Stimulated activated naive CD4-positive, alpha-beta T cell (primary cell): ENCODE measurements at places on chromosomes 5 and 9.

DNA sequence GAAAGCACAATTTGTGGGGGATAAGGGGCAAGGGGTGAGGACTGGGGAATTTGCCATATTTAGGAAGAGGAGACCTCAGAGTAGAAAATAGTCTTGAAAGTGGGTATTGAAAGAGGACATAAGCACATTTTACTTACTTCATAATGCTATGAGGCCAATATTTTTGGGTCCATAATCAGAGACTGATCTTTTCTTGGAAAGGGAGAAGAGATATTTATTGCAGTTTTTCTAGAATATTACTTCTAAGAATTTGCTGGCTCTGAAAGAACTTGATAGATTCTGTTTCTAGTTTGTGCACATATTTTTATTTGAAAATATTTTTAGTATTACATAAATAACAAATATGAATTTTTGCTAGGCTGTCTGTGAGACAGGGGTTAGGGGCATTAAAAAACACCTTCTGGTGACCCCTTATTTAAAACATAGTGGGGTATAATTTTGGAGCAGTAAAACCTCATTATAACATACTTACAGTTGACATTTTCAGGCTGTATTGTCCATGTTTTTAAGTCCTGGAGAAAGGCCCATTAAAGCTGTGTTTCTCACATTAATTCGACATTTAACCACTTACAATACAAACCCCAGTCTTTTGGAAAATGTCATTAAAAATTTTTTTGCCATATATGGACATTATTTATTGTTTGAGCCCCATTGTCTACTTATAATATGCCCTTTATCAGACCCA is 118.9 kb upstream of the NFIB start:
- no peak for DNase-seq

- no peak for DNase-seq
Measured at GRCh38 chr5:136560126-136560525, 194.8 kb upstream of the TRPC7 start.

DNA sequence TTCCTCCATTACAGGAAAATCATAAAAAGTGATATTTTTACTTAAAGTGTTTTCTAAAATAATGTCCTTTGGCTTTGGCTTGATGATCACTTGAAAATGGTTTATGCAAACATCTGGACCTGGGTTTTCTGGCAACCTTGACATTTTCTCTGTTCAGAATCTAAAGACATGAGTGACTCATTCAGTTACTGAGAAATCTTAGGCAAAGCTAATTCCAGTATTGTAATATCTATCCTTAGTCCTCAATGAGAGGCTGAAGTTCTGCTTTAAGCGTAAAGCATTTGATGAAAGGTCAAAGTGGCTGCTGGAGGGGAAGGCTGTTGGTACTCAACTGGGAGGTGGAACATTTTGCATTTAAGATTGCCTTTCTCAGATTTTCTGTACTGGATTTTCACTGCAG is 2.3 kb downstream of the MAN2A1 start:
- DNase-seq = no peak

DNA sequence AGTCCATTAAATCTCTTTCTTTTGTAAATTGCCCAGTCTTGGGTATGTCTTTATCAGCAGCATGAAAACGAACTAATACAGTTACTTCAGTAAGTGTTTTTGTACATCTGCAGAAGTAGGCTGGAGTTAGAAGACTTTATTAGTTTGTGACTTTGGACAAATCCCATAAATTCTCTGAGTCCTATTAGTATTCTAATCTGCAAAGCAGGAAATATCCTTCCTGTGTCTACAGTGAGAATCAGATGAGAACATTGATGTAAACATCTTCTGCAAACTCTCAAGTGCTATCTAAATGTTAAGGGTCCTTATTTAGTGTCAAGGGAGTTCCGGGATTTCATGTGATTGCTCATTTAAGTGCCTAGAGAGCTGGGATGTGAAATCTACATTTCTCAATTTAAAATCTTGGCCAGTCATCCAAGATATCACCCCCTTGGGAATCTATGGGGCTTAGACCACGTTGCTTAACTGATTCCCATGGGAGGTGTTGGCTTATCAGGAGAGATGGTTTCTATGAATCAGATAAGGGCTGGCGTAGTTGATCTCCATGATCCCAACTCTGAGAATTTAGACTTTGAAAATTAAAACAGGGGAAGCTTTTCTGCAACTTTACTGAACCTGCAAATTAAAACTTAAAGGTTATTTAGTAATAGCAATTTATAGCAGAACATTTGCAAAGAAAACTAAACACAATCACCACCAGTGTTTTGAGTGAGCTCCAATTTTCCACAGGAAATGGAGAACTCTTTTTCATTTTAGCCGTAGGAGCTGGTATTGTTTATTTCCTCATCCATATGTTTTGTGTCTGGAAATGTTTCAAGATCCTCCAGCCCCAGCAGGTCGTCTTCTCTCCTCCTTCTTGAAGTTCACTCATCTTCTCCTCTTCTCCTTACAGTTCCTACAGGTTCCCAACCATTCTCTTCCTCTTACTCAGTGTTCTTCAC is 241.6 kb upstream of the CD180 start:
- no peak for DNase-seq

- no peak for DNase-seq
Measured at GRCh38 chr9:112170968-112171367, 4.1 kb downstream of the SUSD1 start.

- DNase-seq = no peak
Measured at GRCh38 chr9:135045264-135045927, 42.1 kb upstream of the OLFM1 start.

DNA sequence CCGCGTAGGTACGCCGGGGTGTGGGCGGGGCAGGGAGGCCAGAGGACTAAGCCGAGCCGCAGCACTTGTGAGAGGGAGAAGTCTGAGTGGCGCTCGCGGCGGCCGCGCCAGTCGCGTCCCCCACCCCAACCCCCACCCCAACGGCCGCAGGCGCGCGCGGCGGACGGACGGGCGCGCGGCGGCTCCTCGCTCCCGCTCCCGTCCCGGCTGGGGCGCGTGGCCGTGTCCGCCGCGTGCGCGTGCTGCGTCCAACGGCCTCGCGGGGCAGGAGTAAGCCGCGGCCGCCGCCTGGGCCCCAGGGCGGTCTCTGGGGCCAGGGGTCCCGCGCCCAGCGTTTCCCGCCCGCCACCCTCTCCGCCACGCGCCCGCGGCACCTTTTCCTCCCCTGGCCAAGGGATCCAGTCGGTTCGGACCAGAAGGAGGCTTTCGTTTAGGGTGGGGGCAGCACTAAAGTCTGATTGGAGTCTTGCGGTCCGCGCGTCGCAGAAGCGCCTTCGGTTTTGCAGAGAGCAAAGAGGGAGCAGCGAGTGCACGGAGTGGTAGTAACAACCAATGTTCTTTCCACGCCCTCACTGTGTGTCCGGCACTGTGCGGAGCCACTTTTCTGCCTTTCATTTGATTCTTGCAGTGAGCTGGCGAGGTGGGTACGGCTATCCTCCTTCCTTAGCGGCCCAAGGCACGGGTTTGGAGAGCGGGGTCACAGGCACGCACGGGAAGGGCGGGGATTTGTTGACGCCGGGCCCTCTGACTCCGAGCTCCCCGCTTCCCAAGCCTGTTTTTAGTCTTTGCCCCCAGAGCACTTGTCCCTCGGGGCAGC is 483 bp downstream of the G3BP1 start:
- DNase-seq = peak; percentile 63

- no peak for DNase-seq
Measured at GRCh38 chr9:77533671-77534070, 114.5 kb downstream of the GNA14 start.

- no peak for DNase-seq
Measured at GRCh38 chr9:77966718-77967117, 64.9 kb downstream of the GNAQ start.

- no peak for DNase-seq
Measured at GRCh38 chr5:173197375-173197891, 37.6 kb downstream of the NKX2-5 start.
